Stimulated activated CD8-positive, alpha-beta memory T cell treated with anti-CD3 and anti-CD28 coated beads, Interleukin-7, amount 100 ng/mL, for 1 hour (primary cell): ENCODE measurements at places on chromosomes 6 and 20.

GRCh38 chr6:17630511-17631073, 30.5 kb downstream of the FAM8A1 start:
- no peak for DNase-seq

DNA sequence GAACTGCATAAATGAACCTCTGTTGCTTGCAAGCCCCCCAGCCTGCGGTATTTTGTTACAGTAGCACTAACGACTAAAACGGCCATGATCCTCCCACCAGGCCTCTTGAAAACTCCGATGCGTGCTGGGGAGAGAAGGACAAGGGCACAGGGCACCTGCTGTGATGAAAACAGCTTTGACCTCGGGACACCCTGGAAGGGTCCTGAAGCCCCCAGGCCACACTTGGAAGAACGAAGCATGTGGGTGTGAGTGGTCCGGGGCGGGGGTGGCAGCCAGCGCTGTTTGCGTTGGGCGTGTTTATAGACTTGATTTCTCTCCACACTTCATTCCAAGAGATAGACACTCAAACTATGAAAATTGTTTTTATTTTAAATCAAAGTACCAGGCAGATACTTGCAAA, 13.2 kb upstream of the HELZ2 start:
- DNase-seq: no peak

DNA sequence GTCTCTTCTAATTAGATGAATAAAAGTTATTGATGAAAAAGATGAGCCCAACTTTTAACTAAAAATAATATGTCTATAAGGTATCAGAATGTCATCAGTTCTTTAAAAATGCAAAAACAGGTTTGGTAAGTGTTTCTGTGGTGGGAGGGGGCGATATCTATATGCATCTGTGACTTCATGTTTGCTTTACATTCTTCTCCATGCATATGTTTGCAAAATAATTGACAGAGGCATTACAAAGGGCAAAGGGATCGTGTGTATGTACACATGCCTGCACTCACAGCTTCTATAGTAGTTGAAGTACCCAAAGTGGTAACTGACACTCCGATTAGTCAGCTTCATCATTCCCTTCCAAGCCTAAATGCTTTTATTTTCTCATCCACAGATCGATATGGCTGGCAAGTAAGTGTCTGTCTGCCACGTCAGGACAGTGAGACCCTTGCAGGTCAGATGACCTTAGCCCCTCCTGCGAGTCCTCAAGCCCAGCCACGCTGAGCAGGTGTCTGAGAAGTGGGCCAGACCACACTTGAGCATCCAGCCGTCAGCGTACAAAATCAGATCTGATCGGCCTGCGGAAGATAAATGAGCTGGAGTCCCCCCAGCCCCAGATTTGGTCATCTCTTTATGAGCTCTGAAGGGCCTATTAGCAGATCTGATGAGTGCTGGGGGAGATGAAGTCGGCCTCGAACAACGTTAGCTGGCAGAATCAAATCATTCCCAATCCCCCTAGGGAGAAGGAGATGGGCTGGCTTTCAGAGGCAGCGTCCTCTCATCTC, 369.1 kb downstream of the MAFB start:
- DNase-seq: no peak

DNA sequence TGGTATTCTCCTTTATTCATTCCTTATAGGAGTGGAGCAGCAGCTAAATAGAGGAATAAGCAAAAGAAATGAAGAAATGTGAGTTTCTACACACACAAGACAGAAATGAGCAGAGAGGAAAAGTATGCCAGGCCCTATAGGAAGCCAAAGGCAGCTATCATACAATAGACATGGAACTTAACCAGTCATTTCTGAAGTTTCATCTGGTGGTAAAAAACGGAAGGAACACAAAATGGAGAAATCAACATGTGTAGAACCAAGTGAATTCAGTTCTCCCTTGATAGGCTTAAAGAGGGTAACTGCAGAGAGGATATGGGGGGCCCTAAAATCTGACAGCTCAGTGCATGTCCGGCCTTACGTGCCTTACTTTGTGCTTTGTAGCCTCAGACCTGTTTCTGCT, 44.6 kb downstream of the TSBP1 start:
- DNase-seq: no peak

GRCh38 chr6:167793421-167793820, 33.3 kb upstream of the AFDN start:
- DNase-seq: no peak

GRCh38 chr6:99334526-99335127, 14.8 kb downstream of the FAXC start:
- no peak for DNase-seq
